ENCODE measurements at places on chromosomes 3 and 15.
A peak's percentile ranks its signal among the peaks of the same experiment; 100 is the strongest.

DNA sequence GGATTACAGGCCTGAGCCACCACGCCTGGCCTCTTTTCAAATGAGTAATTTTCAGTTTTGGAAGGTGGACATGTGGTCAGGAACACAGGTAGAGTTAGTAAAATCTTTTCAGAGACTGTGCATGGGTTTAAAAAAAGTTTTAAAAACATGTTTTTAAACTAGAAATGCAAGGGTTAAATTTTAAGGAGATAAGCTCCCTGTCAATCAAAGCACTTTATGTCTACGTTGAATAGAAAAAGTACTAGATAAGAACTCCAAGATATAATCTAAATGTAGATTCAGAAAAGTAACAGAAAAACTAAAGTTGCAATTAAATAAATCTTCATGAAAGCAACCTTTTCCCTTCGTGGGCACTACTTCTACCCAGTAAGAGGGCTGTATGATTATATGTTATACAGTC, 131.7 kb downstream of the CLASP2 start:
- no peak for DNase-seq

DNA sequence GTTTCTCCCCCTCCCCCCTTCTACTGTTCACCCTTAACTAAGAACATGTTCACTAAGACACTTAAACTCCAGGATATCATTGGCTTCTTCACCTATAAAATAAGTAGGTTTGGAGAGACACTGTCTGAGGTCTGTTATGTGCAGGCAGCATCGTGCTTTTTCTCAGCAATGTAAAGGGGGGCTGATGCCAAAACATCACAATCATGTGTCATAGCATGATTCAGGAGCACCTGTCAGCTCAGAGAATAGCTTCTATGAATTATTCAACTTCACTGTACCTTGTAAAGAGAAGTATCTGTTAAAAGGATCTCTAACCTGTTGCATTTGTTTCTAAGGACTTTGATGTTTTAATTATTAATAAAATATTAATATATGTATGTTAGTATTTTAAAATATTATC, 211.4 kb upstream of the EPHA3 start:
- no peak for DNase-seq

GRCh38 chr3:88809993-88810392, 297.4 kb upstream of the EPHA3 start:
- no peak for DNase-seq

DNA sequence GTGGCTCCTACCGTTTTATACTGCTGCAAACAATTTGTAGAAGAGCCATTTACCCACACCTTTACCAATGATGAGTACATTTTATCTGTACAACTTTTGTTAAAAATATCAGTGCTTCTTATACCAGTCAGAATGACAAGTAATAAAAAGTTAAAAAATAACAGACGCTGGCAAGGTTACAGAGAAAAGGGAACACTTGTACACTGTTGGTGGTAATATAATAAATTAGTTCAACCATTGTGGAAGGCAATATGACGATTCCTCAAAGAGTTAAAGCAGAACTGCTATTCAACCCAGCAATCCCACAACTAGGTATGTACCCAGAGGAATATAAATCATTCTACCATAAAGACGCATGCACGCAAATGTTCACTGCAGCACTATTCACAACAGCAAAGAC, 51.9 kb downstream of the ARRDC4 start:
- no peak for DNase-seq

- DNase-seq = no peak
Measured at GRCh38 chr15:82934100-82934880, 18.2 kb downstream of the HOMER2 start.

GRCh38 chr3:101624857-101625256, 50.9 kb downstream of the PCNP start:
- no peak for DNase-seq

DNA sequence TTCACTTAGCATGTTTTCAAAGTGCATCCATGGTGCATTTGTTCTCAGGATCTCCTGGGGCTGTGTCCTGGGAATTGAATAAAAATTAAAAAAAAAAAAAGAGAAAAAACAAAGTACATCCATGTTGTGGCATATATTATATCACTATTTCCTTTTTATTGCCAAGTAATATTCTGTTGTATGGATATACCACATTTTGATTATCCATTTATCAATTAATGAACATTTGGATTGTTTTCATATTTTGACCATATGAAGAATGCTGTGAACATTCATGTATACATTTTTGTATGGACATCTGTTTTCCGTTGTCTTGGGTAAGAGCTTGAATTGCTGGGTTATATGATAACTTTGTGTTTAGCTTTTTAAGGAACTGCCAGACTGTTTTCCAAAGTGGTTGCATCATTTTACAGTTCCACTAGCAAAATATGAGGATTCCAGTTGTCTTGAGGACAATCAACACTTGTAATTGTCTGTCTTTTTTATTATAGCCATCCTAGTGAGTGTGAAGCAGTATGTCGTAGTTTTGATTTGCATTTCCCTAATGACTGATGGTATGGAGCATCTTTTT, 44.5 kb downstream of the CTDSPL2 start:
- no peak for DNase-seq

GRCh38 chr3:37237252-37237651, 62.9 kb upstream of the LRRFIP2 start:
- DNase-seq = no peak

DNA sequence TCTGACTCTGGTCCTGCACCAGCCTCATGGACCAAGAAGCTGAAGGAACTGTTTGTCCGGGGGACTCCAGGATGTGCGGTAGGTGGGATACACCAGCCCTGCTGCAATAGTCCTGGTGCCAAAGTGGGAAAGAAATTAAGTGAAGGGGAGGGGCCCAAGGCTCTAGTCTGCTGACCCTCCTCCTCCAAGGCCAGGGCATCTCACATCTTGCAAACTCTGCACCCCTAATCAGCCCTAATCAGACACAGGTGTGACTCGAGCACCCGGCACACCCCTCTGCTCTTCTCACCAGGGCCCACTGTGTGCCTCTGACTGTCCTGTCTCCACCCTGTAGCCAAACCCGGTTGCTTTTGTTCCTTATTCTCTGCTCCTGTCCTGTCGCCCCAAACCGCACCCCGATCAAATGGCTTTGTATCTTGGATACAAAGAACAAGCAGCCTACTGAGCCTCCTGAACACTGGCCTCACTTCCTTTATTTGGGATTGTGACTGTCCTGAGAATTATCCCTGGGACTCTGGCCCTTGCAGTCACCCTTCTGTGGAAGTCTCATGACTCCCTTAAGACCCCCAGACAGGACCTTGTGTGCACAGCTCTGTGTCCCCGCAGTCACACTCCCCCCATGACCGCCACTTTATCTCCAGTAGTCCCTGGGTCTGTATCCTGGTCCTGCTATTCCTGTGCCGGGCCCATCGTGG, 26.7 kb upstream of the SLC41A3 start:
- DNase-seq = no peak

- no peak for DNase-seq
Measured at GRCh38 chr3:151925419-151925818, 52.0 kb downstream of the SUCNR1 start.

GRCh38 chr3:141830508-141830907, 45.9 kb upstream of the ATP1B3 start:
- no peak for DNase-seq

DNA sequence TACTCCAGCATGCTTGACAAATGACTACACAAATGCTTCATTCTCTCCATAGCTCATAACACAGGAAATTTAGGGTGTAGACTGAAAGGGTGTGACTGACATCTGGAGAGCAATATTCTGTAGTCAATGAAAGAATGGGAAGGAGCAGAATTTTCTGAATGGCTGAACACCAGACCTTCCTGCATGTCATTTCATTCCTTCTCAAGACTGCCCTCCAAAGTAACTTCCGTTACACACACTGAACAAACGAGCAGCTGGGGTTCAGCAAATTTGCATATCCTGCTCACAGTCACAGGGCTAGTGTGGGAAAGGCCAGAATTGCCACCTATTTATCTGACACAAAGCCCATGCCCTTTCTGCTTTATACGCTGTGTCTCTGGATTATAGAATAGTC, 325.0 kb upstream of the CFAP20DC start:
- peak; percentile 30 for DNase-seq

GRCh38 chr3:77780278-77780996, 740.5 kb downstream of the ROBO2 start:
- DNase-seq = no peak

DNA sequence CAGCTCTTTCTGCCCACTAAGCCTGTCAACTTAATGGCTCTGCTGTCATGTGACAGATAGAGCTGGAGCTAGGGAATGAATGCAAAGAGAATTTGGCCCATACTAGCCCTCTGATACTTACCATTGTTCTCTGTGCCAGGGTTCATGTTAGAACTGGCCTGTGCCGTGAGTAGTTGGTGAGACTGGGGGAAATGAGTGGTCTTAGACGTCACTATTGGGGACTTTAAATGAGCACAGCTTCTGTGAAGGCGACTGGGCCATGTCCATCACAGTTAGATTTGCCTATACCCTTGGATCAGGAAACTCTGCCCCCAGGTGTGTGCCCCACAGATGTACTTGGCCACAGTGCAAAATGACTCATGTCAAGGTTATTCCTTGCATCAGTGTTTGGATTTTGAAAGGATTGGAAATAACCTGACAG, 124.9 kb downstream of the PTPRG start:
- DNase-seq = peak; percentile 15

- no peak for DNase-seq
Measured at GRCh38 chr3:134018850-134019249, 10.9 kb downstream of the SLCO2A1 start.

GRCh38 chr15:70033529-70034140, 64.1 kb downstream of the TLE3 start:
- no peak for DNase-seq

DNA sequence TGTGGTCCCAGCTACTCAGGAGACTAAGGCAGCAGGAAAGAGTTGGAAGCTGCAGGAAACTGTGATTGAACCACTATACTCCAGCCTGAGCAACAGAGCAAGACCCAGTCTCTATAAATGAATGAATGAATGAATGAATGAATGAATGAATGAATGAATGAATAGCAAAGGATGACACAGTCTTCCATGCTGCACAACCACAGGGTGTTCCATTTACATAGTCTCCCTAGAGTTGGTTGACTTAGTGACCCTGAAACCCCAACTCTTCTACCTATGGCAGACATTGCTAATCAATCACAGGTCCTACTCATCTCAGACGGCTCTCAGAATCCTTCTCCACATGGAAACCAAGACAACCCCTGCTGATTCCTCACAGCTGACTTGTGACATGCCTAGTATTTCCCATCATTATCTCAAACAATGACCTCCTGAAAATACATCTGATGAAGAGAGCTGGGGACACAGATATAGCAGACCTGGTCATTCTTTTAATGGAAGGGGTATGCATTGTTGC, 2.1 kb downstream of the IQCF5 start:
- DNase-seq = no peak

DNA sequence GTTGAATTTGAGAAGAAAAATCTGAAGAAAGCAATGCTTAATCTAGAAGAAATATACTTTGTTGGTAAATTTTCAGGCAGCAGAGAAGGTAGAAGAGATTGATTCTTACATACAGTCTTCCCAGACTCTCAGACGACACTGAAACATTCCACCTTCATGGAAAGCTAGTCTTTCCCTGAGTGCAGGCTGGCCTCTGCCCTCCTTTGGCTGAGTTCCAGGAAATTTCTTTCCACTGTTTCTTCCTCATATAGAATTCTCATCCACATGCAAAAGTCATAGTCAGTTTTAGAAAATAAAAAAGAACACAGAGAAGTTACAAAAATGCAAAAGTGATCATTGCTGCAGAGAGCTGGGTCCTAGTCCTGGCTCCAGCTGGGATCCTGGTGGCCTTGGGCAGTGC, 142.5 kb upstream of the PRR23C start:
- DNase-seq = no peak

DNA sequence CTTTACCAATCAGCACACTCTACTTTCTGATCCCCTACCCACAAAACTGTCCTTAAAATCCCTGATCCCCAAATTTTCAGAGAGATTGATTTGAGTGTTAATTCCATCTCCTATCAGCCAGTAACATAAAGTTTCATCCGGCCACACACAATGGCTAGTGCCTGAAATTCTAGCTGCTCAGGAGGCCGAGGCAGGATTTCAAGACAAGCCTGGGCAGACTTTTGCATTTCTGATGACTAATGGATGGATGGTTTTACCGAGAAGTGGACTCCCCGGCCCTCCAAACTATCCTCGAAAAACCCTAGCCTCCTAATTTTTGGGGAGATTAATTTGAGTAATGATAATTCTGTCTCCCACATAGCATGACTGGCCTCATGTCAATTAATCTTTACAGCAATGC, 269.8 kb upstream of the POU1F1 start:
- no peak for DNase-seq

DNA sequence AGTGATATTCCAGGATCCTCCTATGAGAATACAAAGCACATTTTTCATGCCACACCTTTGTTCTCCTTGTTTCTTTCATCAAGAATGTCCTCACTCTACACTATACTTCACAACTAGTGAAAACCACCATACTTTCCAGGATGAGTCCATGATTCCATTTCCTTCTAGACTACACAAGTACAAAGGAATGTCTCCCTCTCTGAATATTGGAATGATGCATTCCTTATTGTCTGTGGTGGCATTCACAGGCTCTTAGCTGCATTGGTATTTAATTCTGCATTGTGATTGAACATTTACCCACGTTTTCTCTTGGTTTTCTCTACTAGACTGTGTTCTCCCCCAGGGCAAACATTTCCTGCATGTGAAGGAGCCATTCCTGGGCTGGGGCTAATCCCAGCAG, 217.5 kb downstream of the RAP2B start:
- DNase-seq = no peak

GRCh38 chr3:167602041-167602440, 51.7 kb downstream of the WDR49 start:
- DNase-seq = no peak

DNA sequence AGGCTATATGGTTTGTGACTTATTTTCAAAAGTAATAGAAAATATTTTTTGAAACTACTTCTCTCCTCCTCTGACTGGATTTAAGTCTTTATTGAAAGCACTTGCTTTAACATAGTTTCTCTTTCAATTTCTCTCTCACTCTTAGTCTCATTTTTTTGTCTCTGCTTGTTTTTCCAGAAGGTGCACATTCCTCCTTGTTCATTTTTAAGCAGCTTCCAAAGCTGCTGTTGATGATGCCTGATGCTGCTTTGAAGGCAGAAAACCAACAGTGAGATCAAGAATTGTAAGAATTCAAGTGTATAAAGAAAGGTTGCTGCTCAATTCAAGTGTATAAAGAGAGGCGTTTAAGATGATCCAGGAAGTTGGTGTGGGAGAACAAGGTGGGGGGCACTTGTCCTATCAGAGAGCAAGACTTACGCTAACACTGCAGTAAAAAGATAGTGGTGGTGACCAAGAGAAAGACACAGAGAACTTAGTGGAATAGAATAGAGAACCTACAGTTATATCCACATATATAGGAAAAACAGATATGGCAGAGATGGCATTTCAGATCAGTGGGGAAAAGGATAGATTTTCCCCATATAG, 12.1 kb downstream of the NR2C2 start:
- DNase-seq = no peak

- DNase-seq = no peak
Measured at GRCh38 chr15:67422296-67422695, 98.6 kb upstream of the C15orf61 start.

GRCh38 chr3:36814066-36814717, 49.8 kb upstream of the DCLK3 start:
- peak; percentile 35 for DNase-seq

Measured in thyroid gland (tissue), 4 donors.